ENCODE measurements at places on chromosomes 1 and 21.

- no peak for DNase-seq
These were observed 64.9 kb downstream of the MACF1 start for GRCh38 chr1:39269349-39269748.

- DNase-seq, result no peak
These were observed 3.9 kb downstream of the S100A8 start for GRCh38 chr1:153387001-153387400.

DNA sequence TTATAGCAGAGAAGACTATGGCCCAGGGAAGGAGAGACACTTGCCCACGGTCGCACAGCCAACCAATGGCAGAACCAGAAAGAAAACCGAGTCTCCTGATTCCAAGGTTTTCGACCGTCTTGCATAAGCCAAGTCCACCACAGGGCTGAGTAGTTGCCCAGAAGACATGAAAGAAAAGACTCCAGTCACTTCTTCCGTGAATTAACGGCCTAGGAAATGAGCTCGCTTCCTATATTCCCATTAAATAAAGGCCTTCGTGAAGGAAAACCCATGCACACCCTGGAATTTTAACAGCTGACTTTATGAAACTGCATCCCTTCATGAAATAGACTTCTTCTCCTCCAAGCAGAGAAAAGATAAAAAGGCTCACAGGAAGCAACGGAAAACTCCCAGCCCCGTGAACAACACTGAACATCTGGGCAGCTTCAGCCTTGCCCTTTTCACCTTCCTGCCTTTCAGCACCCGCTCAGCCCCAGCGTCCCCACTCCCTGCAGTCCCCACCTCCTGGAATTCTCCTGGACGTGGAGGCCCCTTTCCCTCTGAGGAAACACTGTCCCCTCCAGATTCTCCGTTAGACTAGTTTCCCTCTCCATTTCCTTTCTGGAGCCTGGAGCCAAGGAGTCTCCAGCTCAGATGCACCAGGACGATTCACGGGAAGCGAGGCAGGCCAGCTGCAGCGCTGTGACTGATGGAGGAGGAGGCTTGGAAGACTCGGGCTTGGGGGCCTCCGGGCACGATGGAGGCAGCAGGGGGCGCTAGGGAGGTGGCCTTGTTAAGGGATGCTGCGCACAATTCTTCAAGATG lies 2.7 kb upstream of the MYOC start:
- DNase-seq, result peak; percentile 61

DNA sequence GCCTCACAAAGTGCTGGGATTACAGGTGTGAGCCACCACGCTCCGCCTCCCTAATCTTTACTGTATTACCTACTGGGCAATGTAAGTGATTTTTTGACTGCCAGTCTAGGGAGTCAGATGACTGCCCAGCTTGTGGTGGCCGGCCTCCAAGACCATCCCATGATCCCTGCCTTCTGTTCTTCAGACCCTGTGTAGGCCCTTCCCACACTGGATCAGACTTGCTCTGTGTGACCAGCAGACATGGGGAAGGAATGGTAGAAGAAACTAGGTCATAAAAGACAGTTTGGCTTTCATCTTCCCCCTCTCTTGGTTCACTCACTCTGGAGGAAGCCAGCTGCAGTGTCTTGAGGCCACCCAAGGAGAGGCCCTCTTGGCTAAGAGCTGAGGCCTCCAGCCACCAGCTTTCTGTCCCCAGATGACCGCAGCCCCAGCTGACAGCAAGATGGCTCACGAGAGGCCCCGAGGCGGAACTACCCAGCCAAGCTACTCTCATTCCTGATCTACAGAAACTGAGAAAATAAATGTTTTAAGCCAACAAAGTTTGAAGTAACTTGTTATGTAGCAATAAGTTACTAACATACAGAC lies 14.5 kb upstream of the CBR3 start:
- no peak for DNase-seq

DNA sequence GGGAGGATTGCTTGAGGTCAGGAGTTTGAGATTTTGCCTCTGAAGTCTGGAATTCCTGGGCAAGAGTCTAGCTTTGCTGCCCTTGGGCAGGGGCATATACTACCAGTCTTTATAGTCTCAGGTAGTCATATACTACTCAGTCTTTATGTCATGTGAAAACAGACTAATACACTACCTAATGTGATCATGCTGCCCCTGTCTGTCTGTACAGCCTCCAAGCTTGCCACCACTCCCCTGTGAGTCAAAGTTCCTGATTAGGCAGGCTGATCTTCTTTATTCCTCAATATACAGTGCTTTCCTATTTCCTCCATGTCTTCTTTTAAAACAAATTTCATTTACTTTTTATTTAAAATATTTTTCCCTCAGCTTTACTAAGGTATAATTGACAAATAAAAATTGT lies 105.3 kb upstream of the BEND5 start:
- DNase-seq, result no peak

- DNase-seq, result no peak
These were observed 45.0 kb upstream of the KIRREL1 start for GRCh38 chr1:157948312-157949073.

DNA sequence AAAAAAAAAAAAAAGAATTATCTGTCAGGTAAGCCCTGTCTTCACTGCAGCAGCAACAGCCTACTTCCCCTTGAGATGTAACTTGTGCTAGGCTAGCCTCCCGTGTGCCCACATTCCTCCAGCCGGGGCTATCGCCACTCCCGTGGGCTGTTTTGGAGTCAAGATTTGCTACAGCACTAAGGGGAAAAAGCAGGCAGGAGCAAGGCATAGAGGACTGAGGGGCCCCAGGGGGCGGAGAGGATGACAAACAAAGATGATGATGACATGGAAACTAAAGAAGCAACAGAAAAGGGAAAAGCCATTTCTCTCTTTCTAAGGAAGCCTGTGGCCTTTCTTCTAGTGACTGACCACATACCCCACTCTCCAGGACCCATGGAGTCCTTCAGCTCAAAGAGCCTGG lies 1.9 kb downstream of the TNFAIP8L2 start:
- no peak for DNase-seq

GRCh38 chr1:81799939-81800694 lies 617 bp upstream of the ADGRL2 start:
- peak; percentile 50 for DNase-seq

- DNase-seq, result no peak
These were observed 1.4 kb upstream of the VANGL1 start for GRCh38 chr1:115640384-115640783.

DNA sequence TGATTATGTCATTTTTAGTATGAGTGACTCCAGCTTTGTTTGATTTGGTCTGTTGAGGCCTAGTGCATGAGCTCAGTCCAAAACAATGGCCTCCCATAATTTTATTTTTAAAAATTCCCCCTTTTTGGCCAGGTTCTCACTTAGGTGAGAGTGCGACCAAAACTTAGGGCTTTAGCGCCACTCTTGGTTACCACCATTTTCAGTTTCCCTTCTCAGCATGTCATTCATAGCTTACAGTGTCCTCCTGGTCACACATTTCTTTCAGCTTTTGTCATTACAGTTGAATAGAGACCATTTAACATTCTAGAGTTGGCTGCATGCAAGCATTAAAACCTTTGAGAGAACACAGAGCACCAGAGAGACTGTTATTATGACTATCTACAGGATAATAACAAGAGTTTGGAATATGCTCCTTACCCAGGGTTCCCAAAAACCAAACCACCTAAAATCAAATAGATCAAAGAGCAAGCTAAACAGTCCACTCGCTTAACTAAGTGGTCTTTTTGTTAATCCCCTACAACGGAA lies 85.4 kb downstream of the TLR5 start:
- no peak for DNase-seq

DNA sequence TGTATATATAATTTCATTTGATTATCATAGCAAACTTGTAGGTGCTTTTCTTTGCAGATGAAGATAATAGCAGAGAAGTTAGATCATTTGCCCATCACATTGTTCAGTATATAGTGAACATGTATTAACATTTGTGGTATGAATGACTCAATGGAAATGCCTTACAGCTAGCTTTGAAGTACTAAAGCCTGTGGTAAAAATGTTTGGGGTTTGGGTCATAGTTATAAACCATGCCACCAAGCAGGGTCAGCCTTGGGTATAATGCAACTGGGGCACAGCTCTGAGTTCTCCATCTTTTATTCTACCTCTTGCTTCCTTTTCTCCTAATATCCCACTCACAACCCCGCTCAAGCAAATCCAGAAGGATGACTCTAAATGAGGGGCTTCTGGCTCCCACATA lies 141.6 kb downstream of the KCNT2 start:
- DNase-seq, result no peak

GRCh38 chr1:95953015-95953414 lies 719.0 kb downstream of the RWDD3 start:
- no peak for DNase-seq

DNA sequence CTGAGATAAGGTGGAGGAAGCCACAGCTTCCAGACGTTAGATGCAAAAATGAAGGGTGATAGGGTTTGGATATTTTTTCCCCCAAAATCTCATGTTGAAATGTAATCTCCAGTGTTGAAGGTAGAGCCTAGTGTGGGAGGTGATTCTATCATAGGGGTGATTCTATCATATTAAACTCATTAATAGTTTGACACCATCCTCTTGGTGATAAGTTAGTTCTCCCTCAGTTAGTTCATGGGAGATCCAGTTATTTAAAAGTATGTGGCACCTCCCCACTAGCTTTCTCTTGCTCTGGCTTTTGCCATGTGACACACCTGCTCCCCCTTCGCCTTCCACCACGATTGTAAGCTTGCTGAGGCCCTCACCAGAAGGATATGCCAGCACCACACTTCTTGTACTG lies 8.3 kb upstream of the TBCE start:
- DNase-seq, result no peak

DNA sequence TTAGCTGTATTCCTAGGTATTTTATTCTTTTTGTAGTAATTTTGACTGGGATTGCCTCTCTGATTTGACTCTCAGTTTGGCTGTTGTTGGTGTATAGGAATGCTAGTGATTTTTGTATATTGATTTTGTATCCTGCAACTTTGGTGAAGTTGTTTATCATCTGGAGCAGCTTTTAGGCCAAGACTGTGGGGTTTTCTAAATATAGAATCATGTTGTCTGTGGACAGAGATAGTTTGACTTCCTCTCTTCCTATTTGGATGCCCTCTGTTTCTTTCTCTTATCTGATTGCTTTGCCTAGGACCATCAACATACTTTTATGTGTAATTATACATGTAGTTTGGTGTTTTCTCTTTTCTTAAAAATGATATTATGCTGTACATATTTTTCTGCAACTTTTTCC lies 27.2 kb downstream of the CD46 start:
- no peak for DNase-seq

DNA sequence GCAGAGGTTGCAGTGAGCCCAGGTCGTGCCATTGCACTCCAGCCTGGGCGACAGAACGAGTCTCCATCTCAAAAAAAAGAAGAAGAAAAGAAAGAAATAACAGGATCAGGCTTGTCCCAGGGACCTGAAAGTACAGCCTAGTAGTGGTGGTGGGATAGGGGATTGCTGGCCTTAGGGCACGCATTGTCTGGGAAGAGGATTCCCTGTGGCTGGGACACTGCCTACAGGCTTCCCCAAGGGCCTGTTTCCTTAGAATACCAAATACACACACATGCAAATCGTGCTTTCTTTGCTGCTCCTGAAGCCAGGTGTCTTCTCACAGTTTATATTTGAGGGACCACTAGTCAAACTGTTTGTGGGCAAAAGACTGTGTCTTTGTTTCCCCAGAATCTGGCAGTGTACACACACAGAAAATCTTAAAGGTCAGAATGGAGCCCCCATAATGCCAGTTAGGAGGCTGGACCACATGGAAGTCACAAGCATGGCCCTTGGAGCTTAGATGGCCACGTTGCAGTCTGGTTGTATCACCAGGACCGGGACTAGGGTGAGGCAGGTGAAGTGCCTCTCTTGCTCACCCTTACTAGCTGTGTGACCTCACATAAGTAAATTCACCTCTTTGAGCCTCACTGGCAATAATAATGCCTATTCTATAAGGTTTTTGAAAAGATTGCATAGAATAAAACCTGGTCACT lies 12.7 kb upstream of the ASAP3 start:
- DNase-seq, result no peak

- DNase-seq, result no peak
These were observed 297.5 kb upstream of the FAM78B start for GRCh38 chr1:166464333-166464732.

- no peak for DNase-seq
These were observed 84.9 kb downstream of the ITPKB start for GRCh38 chr1:226654046-226654667.

DNA sequence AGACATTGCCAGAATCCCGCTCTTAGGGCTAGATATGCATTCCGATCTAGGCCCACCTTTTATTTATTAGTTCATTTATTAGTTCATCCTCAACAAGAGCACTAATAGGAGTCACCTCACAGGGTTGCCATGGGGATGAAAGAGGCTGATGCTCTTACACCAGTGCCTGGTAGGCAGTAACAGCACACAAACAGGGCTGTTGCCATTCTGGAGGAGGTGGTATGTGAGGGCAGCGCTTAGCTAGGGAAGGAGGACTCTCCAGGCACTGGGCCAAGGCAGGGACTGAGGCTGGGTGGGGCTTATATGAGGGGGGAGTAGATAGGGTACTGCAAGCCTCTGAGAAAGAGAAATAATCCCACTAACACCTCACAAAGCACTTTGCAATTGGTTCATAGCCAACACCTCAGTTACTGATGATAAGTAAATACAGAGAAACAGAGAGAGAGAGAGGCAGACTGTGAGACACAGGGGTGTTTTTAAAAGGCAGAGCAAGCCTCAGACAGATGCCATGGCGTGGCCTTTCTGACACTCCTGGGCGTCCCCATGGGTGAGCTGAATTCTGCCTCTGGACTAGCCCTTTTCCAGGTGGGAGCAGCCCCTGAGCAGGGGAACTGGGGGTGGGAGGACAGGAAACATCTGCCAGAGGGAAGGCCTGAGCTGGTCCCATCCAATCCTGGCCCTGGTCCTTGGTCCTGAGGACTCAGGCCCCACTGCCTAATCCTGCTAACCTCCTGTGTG lies 5.9 kb downstream of the FCGR2A start:
- no peak for DNase-seq

DNA sequence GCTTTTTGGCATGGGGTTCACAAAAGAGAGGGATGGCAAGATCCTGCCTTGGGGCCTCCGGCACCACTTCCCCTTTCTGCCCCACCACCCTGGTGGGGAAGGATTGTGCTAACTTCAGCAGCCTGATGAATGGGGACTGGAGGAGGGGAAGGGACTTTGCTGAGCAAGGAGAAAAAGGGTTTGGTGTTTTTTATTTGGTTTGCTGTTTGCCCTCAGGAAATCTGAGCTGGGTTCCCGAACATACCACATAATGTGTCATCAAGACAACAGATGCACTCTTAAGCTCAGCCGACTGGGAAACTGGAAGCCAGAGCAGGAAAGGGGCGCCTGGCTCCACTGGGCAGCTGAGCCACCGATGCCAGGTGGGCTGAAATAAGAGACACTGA lies 19.8 kb downstream of the OLFML2B start:
- peak; percentile 78 for DNase-seq

DNA sequence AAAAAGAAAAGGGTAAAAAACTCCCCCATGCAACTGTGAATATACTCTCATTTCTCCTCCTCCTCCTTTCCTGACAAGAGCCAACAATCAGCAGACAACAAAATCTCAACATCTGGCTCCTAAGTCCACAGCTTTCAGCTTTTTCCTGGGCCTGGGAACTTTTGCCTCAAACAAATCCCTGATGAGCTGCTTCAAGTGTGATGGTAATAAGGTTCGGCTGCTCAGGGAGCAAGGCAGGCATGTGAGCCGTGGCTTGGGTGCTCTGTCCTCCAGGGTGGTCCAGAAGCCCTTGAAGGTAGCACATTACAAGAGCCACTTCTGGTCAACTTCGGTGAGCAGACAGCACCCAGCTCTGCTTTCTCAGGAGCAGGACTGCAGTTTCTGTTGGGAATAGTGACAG lies 46.3 kb downstream of the ITPKB start:
- DNase-seq, result no peak

- no peak for DNase-seq
These were observed 1.6 kb downstream of the AGO4 start for GRCh38 chr1:35809114-35810095.

- DNase-seq, result no peak
These were observed 31.5 kb downstream of the OLIG1 start for GRCh38 chr21:33101300-33101911.

Data from tibial artery (tissue), 4 donors.